ENCODE measurements at places on chromosomes 1 and 21.
A peak's percentile ranks its signal among the peaks of the same experiment; 100 is the strongest.

DNA sequence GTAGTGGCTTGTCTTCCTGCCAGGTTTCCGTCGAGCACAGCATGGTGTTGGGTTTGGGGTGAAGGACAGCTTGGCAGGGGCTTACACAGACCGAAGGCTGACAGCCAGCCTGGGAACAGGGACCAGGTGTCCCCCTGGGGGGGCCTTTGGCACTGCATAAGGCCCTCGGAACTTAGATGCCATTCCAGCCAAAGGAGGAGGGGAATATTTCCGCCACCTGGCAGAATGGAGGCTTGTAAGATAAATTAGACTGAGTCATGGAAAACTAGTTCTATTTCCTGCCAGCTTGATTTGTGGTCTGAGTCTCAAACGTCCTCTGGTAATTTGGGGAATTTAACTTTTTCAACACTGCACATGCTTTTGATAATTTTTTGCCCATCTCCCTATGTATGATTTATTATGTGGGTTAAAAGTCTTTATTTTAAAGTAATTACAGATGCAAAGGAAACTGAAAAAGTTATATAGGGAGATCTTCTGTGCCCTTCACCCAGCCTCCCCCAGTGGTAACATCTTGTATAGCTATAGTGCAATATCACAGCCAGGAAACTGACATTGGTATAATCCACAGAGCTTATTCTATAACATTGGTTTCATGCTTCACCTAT is 11.5 kb upstream of the TMEM51 start:
- no peak for DNase-seq

DNA sequence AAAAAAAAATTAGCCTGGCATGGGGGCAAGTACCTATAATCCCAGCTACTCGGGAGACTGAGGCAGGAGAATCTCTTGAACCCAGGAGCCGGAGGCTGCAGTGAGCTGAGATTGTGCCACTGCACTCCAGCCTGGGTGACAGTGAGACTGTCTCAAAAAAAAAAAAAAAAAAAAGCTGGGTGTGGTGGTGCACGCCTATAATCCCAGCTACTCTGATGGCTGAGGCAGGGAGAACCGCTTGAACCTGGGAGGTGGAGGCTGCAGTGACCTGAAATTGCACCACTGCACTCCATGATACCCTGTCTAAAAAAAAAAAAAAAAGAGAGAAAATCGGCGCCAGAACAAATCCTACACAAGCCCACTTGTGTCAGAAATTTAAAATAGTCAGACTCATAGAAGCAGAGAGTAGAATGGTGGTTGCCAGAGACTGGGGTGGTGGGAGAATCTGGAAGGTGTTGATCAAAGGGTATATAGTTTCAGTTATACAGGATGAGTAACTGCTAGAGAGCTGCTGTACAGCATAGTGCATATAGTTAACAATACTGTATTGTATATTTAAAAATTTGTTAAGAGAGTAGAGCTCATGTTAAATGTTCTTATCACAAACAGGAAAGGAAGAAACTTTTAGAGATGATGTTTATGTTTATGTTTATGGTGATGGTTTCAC is 9.6 kb downstream of the DIP2A start:
- peak; percentile 38 for DNase-seq

DNA sequence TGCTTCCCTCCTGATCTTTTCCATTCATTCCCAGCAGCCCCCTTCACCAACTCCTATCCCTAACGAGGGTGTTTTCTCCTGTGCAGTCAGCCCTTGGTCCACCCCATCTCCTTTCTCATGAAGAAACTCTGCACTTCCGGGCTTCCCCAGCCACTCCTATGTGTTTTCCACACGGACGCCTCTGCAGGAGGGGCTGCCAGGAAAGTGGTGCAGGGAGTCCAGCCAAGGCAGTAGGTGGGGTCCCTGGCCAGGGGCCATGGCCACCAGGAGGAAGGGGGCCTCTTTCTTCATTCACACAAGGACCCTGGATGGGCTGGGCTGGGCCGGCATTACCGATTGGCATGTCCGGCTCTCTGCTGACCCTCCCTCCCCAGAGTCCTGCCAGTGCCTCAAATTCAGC is 72.8 kb upstream of the EFHD2 start:
- no peak for DNase-seq

GRCh38 chr1:5911871-5912271 is 80.4 kb downstream of the NPHP4 start:
- DNase-seq, result no peak

DNA sequence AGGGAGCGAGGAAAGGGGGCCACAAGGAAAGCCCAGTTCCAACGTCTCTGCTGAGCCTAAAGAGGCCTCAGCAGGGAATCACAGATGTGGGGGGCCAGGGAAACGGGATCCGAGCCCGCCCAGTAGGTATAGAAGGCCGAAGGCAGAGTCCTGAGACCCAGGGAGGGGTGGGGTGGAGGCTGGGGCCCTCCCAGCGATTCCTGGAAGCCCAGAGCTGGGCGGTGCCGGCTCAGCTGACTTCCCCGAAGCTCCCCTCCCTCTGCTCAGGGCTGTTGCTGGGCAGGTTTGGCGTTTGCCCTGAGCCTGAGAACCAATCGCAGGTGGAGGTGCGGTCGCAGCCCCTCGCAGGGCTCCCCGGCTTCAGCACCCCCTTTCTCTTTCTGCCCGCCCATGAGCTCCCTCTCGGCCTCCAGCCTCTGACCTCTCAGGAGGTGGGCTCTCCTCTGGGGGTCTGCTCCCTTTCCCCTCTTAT is 12.8 kb downstream of the ADAMTSL4 start:
- peak; percentile 94 for DNase-seq
